ENCODE measurements at places on chromosomes 12 and 14. TPM values are rescaled to one million over a fixed set of nuclear protein-coding genes. Genes with fewer than 3 reads are reported as not detected.

The NGB gene
- total RNA-seq: not detected

The HOXC9 gene
- 1.8 TPM for total RNA-seq

The TGFB3 gene
- 90.7 TPM for total RNA-seq

The HOXC10 gene
- total RNA-seq: 1.6 TPM

The CPNE6 gene
- 0.58 TPM for total RNA-seq

The KRT6B gene
- total RNA-seq: not detected

The SCNN1A gene
- total RNA-seq: 5.7 TPM

The MAGOHB gene
- total RNA-seq: 49.6 TPM

The PLBD1 gene
- total RNA-seq: 55.3 TPM

The DIO3 gene
- 1.8 TPM for total RNA-seq

DNA sequence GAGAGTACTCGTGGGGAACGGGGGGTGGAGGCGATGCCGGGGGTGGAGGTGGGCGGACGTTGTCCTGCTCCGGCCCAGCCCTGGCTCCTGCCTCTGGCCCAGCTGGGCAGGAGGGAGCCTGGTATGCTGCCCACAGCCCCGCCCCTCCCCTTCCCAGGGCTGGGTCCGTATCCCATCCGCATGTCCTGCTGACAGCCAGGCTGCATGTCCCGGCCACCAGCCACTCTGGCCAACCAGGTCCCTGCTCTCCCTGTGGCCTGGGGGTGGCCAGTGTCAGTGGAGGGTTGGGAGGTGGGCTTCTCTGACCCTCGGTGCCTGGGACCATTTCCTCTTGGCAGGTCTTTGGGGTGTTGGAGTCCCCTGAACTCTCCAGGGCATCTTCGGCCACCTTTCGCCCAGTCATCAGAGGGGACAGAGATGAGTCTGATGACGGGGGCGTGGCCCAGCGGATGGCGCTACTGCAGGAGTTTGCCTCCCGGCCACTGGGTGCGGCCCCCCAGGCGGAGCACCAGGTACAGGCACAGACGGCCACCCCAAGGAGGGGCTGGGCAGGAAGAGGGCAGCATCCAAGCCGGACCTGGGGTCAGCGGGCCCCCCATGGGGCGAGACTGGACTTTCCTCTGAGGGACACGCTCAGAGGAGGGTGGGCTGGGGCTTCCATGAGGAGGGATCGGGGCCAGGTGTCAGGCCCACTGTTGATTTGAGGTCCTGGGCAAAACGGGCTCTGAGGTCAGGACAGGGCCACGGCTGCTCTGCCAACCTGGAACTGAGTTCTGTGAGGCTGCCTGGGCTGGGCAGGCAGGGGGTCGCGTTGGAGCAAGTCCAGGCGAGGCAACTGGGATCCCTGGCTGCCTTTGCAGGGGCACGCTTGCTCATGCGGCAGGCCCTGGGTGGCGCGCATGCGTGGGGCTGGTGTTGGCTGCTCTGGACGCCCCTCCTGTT lies 20.2 kb downstream of the CEP170B start:
- DNase-seq: no peak

DNA sequence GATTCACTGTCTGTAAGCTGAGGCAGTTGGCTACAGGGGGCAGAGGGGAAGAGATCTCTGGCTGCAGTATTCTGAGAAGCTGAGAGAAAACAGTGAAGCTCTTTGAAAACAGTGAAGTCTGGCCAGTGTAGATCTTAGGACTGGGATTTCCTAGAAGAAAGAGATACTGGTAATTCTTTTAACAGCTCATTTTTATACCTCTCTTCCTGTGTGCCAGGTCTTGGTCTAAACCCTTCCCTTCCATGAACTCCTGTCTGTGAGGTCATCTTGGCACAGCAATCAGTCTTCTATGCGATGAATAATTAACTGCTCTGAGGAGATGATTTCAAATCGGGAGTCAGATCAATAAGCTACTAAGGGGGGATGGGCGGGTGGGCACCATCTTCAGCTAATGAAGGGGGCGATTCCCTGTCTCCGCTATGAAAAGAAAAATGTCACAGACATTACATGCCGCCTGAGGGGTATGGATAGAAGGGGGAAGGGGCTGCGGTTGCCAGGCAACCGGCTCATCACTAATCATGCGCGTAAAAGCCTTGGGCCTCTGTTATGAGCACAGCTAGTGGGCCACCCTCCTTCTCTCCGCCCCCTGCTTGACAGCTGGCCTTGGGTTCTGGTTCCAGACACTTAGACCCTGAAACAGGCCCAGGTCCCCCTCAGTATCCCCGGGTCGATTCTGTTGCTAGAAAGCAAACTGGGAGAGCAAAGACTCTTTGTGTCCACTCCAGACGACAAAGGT lies 75.3 kb upstream of the CEP83 start:
- no peak for DNase-seq

DNA sequence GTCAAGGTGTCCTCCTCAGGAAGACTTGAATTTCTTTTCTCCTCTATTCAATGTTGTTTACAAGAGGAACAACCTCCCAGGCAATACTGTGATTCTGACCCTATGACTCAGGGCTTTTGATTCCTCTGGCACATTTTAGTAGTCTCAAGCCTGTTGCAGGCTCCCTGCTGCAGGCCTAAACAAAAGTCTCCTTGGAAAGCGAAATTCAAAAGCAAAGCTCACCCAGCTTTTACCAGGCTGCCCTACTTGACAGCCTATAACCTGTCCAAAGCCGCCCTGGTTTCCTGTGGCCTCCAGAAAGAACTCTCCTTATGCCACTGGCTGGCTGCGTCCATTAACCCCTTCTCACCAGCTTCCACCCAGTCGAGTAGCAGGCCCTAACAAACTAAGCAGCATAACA lies 11.6 kb downstream of the FGD6 start:
- no peak for DNase-seq

GRCh38 chr14:99936738-99937474 lies 128.3 kb upstream of the EVL start:
- no peak for DNase-seq

- no peak for DNase-seq
These were observed 322.6 kb downstream of the CCDC91 start for GRCh38 chr12:28512876-28513275.

GRCh38 chr14:63833728-63834127 lies 19.1 kb upstream of the SYNE2 start:
- no peak for DNase-seq

GRCh38 chr14:98864211-98864610 lies 407.8 kb downstream of the BCL11B start:
- no peak for DNase-seq

DNA sequence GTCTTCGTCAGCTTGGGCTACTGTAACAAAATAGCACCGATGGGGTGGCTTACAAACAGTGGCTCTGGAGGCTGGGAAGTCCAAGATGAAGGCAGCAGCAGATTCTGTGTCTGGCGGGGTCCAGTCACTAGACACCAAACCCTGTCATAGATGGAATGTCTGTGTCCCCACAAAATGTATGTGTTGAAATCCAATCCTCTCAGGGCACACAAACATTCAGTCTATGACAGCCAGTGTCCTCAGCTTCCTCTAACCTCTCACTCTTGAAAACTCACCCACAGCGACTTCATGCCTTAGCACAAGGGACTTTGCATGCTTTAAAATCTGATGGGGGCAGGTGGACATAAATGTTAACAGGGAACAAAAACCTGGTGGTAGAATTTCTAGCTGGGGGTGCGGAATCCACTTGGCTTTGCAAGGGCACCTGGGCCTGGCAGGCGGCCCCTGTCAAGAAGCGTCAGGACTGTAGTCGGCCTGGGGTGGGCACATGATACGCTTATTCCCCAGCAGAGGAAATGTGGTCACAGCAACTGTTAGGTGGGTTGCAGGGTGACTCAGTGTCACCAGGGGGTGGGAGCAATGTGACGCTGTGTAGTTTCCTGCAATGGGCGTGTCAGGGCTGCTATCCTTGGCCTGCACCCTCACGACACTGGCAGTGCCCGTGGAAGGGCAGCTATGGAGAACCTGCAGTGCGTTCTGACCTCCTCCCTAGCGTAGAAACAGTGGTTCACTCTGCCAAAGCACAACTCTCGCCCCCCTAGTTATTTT lies 17.7 kb downstream of the RIN3 start:
- no peak for DNase-seq
